Activated B cell treated with CpG ODN at 0.5 μM for 24 hours (primary cell): ENCODE measurements at places on chromosomes 3 and 15. TPM values are rescaled to one million over a fixed set of nuclear protein-coding genes. Genes with fewer than 3 reads are reported as not detected.

Gene ECE2
- total RNA-seq = not detected in 2 replicates

Gene ITPKA
- 0.18 TPM in 1 of 2 replicates, not detected in the other for total RNA-seq

Gene NR2E3
- not detected in 2 replicates for total RNA-seq

Gene ASB14
- not detected in 2 replicates for total RNA-seq

Gene FAM98B
- 29.9 and 30.7 TPM in 2 replicates for total RNA-seq

Gene SCAMP5
- total RNA-seq = 0.44 and 0.62 TPM in 2 replicates

Gene HGD
- total RNA-seq = 0.78 and 1.0 TPM in 2 replicates

Gene TRIM71
- total RNA-seq = not detected in 2 replicates

Gene CHL1
- 6.8 and 7.4 TPM in 2 replicates for total RNA-seq

Gene CHRNA7
- total RNA-seq = not detected in 2 replicates

Gene THUMPD3
- 34.3 and 42.0 TPM in 2 replicates for total RNA-seq

Gene DPH3
- 13.4 and 14.7 TPM in 2 replicates for total RNA-seq

Gene LRRC15
- total RNA-seq = not detected in 2 replicates

Gene SLC28A1
- not detected in 2 replicates for total RNA-seq

Gene CCDC39
- not detected in 2 replicates for total RNA-seq

Gene DCLK3
- not detected in 2 replicates for total RNA-seq

Gene CFAP92
- not detected in 2 replicates for total RNA-seq
